ENCODE measurements at places on chromosomes 1 and 21.

DNA sequence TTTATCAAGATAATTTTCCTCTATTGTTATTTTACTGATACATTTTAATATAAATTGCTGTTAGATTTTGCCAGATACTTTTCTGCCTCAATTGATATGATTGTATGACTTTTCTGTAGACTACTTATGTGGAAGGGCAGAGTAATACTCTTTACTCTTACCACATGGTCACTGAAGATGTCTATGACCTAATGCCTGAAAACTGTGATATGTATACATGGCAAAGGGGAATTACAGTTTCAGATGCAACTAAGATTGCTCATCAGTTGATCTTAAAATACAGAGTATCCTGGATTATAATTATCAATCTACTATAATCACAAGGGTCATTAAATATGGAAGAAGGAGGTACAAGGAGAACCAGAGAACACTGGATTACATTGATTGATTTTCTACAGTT is 1528.0 kb downstream of the BRINP3 start:
- DNase-seq: no peak

- DNase-seq: no peak
Observed at GRCh38 chr1:207152792-207153468, 48.9 kb downstream of the C4BPA start.

GRCh38 chr1:178528228-178528952 is 15.5 kb downstream of the TEX35 start:
- no peak for DNase-seq

GRCh38 chr1:13794231-13795187 is 94.5 kb downstream of the PRDM2 start:
- DNase-seq: no peak

GRCh38 chr1:202075389-202075788 is 47.3 kb upstream of the GPR37L1 start:
- no peak for DNase-seq

DNA sequence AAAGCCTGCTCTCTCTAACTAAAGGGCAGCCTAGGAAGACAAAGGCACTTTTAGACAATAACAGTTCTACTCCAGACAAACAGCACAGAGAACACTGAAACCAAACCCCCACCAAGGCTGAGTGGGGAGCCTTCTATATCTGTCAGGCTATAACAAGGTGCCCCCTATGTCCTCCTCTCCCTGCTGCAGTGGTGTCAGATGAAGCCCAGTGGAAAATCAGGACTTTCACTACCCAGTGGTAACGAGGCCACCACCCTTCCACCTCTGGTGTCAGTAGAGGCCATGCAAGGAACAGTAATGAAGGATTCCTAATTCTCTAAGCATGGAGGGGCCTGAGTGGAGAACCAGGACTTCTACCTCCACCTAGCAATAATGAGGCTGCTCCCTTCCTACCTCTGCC is 83.7 kb downstream of the ZSWIM5 start:
- no peak for DNase-seq

- no peak for DNase-seq
Observed at GRCh38 chr1:38265293-38266196, 219.0 kb upstream of the POU3F1 start.

- DNase-seq: no peak
Observed at GRCh38 chr1:220791956-220792355, 5.2 kb downstream of the MTARC1 start.

Measured in stimulated activated CD8-positive, alpha-beta memory T cell treated with anti-CD3 and anti-CD28 coated beads, Interleukin-2, amount 100 ng/mL, for 48 hours (primary cell).